T-helper 1 cell (primary cell): ENCODE measurements at places on chromosomes 12 and 14.
A peak's percentile ranks its signal among the peaks of the same experiment; 100 is the strongest.

- no peak for DNase-seq
Observed at GRCh38 chr12:111864913-111865312, 22.9 kb downstream of the MAPKAPK5 start.

- DNase-seq, result no peak
Observed at GRCh38 chr12:78666584-78666983, 198.0 kb upstream of the SYT1 start.

- no peak for DNase-seq
Observed at GRCh38 chr14:96793547-96793946, 3.6 kb upstream of the VRK1 start.

GRCh38 chr12:82862069-82862841 is 175.5 kb downstream of the TMTC2 start:
- no peak for DNase-seq

DNA sequence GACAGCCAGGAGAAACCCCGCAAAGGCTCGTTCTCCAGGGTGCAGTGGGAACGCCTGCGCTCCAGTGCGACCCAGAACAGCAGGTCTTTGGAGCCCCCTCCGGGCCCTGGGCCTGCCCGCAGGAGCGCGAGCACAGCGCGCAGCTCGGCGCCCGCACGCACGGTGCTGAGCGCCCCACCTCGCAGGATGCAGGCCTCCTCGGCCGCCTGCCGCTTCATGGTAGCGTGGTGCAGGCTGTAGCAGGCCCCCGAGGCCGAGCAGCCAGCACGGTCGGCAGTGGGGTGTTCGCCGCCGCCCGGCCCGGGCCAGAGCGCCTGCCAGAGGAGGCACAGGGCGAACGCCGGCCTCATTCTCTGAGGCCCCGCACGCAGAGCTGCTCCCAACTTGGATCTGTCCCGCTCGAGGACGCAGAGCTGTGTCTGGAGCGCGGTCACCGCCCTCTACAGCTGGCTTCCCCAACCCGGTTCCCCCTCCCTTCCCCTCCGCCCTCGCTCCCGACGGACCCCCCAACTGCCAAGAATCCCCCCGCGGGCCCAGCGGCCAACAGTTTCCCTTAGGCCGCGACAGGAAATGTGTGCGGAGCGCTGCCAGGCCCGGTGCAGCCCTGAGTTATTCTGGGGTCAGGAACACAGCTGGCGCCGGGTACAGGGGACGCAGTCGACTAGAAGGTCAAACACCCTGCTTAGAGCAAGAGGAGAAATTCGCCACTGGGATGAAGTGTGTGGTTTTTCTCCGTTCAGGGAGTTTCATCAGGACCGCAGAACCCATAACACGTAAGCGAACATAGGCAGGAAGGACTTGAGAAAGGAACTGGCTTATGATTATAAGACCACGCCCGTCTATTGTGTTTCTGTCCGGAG is at the start of gene CLEC14A:
CLEC14A (minus strand) TSS at position 421 of the 860 bp plus-strand sequence; CDS start at position 350, 71 bp downstream.
- no peak for DNase-seq

DNA sequence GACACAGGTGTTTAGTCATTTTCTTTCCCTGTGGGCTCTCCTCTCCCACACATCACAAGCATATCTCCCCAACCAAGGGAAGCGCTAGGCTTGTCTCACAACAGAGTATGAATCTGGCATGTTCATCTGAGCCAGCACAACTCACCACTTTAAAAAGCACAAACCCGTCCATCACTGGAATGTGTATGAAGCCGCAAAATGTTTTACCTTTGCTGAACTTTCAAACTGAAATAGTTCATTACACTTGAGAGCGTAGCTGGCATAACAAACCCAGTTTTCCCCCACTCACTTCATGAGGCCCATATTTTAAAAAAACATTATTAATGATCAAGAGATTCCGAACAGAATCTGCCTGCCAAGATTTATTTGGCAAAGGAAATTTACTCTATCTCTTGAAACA is 15.8 kb downstream of the NID2 start:
- no peak for DNase-seq

DNA sequence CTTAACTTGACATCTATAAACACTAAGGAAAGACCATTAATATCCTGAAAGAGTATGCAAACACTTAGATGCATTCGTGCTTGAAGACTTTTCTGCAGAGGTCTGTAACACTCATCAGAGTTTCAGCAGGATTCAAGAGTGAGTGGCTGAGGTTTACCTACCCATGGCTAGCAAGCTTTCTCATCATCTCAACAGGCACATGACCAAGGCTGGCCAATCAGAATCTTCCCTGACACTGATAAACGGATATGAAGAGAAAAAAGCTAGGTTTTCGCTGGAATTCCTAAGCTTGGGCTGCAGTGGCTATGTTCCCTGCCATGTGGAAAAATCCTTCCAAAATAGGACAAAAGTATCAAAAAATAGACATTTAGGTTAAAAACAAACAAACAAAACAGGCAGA is 162.1 kb upstream of the USP15 start:
- no peak for DNase-seq

GRCh38 chr14:36028218-36028617 is 148.3 kb downstream of the PTCSC3 start:
- no peak for DNase-seq

- no peak for DNase-seq
Observed at GRCh38 chr12:98578392-98578791, 15.1 kb upstream of the SLC25A3 start.

- no peak for DNase-seq
Observed at GRCh38 chr12:47249082-47249481, 169.3 kb upstream of the AMIGO2 start.

- no peak for DNase-seq
Observed at GRCh38 chr12:123595729-123596128, 6.2 kb upstream of the DDX55 start.

- DNase-seq, result peak; percentile 31
Observed at GRCh38 chr12:4353785-4354208, 25.7 kb downstream of the FGF23 start.

DNA sequence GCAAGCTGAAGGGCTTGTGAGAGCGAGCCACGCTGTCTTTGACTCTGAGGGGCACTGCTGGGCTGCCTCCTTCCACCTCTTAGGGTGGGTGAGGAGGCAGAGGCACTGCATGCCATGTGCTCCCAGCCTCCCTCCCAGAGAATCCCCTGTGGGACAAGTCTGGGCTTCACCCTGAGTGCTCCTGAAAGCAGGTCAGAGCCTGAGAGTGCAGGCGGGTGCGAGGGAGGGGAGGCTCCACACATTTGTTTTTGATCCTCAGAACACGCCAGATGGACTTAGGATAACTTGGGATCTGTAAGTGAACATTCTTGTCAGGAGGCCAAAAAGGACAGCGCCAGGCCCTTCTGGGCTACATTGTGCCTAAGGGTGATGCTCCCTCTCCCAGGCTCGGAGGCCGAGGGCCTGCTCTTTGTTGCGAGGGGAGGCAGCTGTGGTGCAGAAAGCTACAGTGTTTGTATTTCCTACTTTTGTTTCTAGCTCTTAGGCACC is 155.4 kb downstream of the TMX1 start:
- DNase-seq, result no peak

- DNase-seq, result no peak
Observed at GRCh38 chr12:27511031-27511722, 12.8 kb upstream of the PPFIBP1 start.

- DNase-seq, result no peak
Observed at GRCh38 chr14:99253890-99254289, 18.1 kb downstream of the BCL11B start.
